ENCODE measurements at places on chromosomes 12 and 14. TPM values are rescaled to one million over a fixed set of nuclear protein-coding genes. Genes with fewer than 3 reads are reported as not detected.

Gene AQP2
- total RNA-seq: not detected

Gene SLC39A2
- not detected for total RNA-seq

Gene POLE2
- total RNA-seq: 4.2 TPM

Gene TAS2R8
- not detected for total RNA-seq

Gene STYK1
- total RNA-seq: 0.49 TPM

Gene GLS2
- 2.4 TPM for total RNA-seq

Gene LHX5
- not detected for total RNA-seq

GRCh38 chr14:77421201-77421600 lies 2.1 kb downstream of the NOXRED1 start:
- no peak for DNase-seq
- no peaks in the 10 kb centered on the region for H3K27me3 ChIP-seq
- H3K27ac ChIP-seq: no peak overlapping the region
- peaks cover 58% of the 10 kb centered on the region for H3K36me3 ChIP-seq

- H3K36me3 ChIP-seq: no peaks in the 10 kb centered on the region
- H3K27me3 ChIP-seq: no peaks in the 10 kb centered on the region
- no peak overlapping the region for H3K4me3 ChIP-seq
- DNase-seq: no peak
- H3K4me1 ChIP-seq: no peaks in the 10 kb centered on the region
Observed at GRCh38 chr14:68471029-68471963, 321.6 kb downstream of the ZFP36L1 start.

GRCh38 chr12:101826766-101827368 lies 3.9 kb downstream of the GNPTAB start:
- H3K27me3 ChIP-seq: no peaks in the 10 kb centered on the region
- no peak overlapping the region for H3K27ac ChIP-seq
- H3K36me3 ChIP-seq: no peaks in the 10 kb centered on the region
- H3K4me1 ChIP-seq: peaks cover 75% of the 10 kb centered on the region
- H3K4me3 ChIP-seq: no peak overlapping the region

- H3K36me3 ChIP-seq: no peaks in the 10 kb centered on the region
- H3K4me1 ChIP-seq: no peaks in the 10 kb centered on the region
- no peak for DNase-seq
- H3K27me3 ChIP-seq: no peaks in the 10 kb centered on the region
Observed at GRCh38 chr14:91817566-91818325, 49.6 kb downstream of the TC2N start.

DNA sequence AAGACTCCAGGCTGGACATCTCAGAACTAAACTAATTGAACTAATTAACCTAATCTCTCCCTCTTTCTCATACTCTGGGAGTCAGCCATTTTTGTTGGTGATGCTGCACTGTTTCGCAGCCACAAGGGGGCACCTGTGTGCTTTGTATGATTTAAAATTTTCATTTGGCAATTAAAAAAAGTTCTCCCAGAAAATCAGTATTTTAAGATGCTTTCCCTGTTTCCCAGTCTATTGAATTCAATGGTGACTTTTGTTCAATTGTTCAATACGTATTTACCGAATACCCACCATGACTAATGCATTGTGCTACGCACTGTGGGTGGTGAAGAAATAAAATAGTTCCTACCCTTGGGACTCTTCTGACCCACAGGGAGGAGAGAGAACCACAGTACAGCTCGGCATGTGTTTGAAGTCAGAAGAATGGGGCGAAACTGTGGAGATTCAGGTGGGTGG lies 63.7 kb downstream of the ZNF664 start:
- H3K27ac ChIP-seq: no peak overlapping the region
- no peaks in the 10 kb centered on the region for H3K36me3 ChIP-seq
- no peak overlapping the region for H3K4me3 ChIP-seq
- DNase-seq: no peak
- no peaks in the 10 kb centered on the region for H3K27me3 ChIP-seq

DNA sequence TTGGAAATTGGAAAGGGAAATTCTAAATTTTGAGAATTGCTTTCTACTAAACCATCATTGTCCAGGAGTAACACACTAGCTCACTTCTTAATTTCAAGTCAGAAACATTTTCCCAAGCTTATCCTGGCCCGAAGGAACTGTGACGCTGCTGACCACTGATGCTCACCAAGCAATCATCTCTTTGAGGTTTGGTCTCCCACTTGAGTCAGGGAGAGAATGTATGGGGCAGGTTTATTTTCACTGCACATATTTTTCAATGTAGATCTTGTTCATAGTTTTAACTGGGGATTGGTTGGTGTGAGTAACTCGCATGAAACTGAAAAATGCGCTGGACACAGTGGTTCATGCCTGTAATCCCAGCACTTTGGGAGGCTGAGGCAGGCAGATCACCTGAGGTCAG lies 12.9 kb upstream of the RNASE10 start:
- H3K27ac ChIP-seq: no peak overlapping the region
- peaks cover 46% of the 10 kb centered on the region for H3K4me1 ChIP-seq
- H3K4me3 ChIP-seq: no peak overlapping the region
- no peaks in the 10 kb centered on the region for H3K27me3 ChIP-seq

- peak overlapping the region; percentile 80 for H3K27ac ChIP-seq
- H3K4me3 ChIP-seq: peak overlapping the region; percentile 81
- no peaks in the 10 kb centered on the region for H3K27me3 ChIP-seq
Observed at GRCh38 chr12:132686825-132687210, 324 bp downstream of the POLE start.

- H3K4me3 ChIP-seq: peak overlapping the region; percentile 85
- peaks cover 9% of the 10 kb centered on the region for H3K4me1 ChIP-seq
- no peaks in the 10 kb centered on the region for H3K27me3 ChIP-seq
- peak overlapping the region; percentile 90 for H3K27ac ChIP-seq
- DNase-seq: no peak
Observed at GRCh38 chr14:73712071-73712506, 2.1 kb downstream of the PNMA1 start.

DNA sequence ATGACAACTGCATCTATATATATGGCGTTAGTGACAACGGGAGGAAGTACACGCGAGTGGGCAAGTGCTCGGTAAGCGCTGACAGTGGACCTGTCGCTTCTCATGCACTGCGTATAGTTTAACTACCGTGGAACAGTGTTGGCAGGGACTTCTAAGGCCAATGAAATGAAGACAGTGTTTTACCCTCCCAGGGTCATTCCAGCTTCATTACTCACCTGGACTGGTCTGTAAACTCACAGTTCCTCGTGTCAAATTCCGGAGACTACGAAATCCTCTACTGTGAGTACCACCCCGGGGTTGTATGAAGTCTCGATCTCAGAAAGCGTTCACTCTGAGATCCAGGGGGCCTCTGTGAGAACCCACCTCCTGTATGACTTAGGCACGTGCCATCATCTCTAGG lies 129.2 kb upstream of the EVL start:
- peaks cover 37% of the 10 kb centered on the region for H3K36me3 ChIP-seq
- no peak for DNase-seq
- peaks cover 4% of the 10 kb centered on the region for H3K27me3 ChIP-seq
- H3K4me1 ChIP-seq: no peaks in the 10 kb centered on the region
- no peak overlapping the region for H3K4me3 ChIP-seq

GRCh38 chr12:95998611-95999286 lies 2.6 kb upstream of the HAL start:
- H3K4me3 ChIP-seq: no peak overlapping the region
- no peak for DNase-seq
- H3K27ac ChIP-seq: no peak overlapping the region
- H3K4me1 ChIP-seq: peaks cover 24% of the 10 kb centered on the region
- peaks cover 21% of the 10 kb centered on the region for H3K36me3 ChIP-seq

GRCh38 chr12:89695830-89696229 lies 12.8 kb downstream of the ATP2B1 start:
- DNase-seq: no peak
- peaks cover 90% of the 10 kb centered on the region for H3K4me1 ChIP-seq
- no peaks in the 10 kb centered on the region for H3K36me3 ChIP-seq

GRCh38 chr14:62462988-62463387 lies 582.3 kb downstream of the KCNH5 start:
- no peak overlapping the region for H3K27ac ChIP-seq
- no peak for DNase-seq
- no peaks in the 10 kb centered on the region for H3K36me3 ChIP-seq
- no peaks in the 10 kb centered on the region for H3K4me1 ChIP-seq
- no peaks in the 10 kb centered on the region for H3K27me3 ChIP-seq
- H3K4me3 ChIP-seq: no peak overlapping the region

DNA sequence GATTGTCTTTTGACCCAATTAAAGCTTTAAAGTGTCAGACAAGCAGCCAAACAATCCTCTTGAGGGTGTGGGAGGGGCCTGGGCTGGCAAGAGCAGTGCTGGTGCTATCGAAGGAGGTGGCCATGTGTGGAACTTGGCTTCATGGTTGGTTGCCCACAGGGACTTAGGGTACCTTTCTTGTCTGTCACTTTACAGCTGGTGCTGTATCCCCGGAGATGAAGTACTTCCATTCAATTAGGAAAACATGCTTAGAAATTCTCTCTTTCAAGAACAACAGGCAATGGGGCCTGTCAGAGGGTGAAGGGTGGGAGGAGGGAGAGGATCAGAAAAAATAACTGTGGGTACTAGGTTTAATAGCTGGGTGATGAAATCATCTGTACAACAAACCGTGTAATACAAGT lies 86.5 kb downstream of the DAAM1 start:
- H3K27me3 ChIP-seq: no peaks in the 10 kb centered on the region
- H3K4me3 ChIP-seq: no peak overlapping the region
- no peaks in the 10 kb centered on the region for H3K36me3 ChIP-seq

DNA sequence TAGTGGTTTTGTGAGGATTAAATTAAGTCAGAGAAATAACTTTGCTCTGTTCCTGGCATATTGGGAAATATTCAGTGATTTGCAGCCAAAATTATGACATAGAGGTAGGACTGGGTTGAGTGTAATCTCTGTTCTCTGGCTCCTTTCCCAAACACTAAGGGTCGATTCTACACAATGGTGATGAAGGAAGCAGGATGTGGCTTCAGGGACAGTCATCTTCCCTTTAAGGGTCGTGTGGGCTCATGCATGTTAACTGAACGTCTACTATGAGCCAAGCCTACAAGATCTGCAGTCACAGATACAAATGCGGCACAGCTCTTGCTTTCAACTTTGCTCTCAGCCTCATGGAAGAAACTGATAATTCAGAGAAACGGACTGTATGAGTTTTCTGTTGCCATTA lies 381.6 kb downstream of the VRK1 start:
- no peak overlapping the region for H3K27ac ChIP-seq
- H3K27me3 ChIP-seq: no peaks in the 10 kb centered on the region
- no peaks in the 10 kb centered on the region for H3K36me3 ChIP-seq
- no peaks in the 10 kb centered on the region for H3K4me1 ChIP-seq
- H3K4me3 ChIP-seq: no peak overlapping the region
- no peak for DNase-seq

GRCh38 chr12:81209012-81209411 lies 131.1 kb downstream of the ACSS3 start:
- no peak overlapping the region for H3K4me3 ChIP-seq
- H3K36me3 ChIP-seq: no peaks in the 10 kb centered on the region
- no peak overlapping the region for H3K27ac ChIP-seq
- DNase-seq: no peak

- H3K4me3 ChIP-seq: no peak overlapping the region
- no peak for DNase-seq
- H3K27me3 ChIP-seq: no peaks in the 10 kb centered on the region
- no peaks in the 10 kb centered on the region for H3K36me3 ChIP-seq
Observed at GRCh38 chr12:82415402-82415801, 57.1 kb downstream of the METTL25 start.

GRCh38 chr14:83463500-83464098 lies 1929.9 kb upstream of the SEL1L start:
- H3K4me1 ChIP-seq: no peaks in the 10 kb centered on the region
- no peak for DNase-seq
- no peaks in the 10 kb centered on the region for H3K36me3 ChIP-seq
- no peaks in the 10 kb centered on the region for H3K27me3 ChIP-seq
- H3K4me3 ChIP-seq: no peak overlapping the region

DNA sequence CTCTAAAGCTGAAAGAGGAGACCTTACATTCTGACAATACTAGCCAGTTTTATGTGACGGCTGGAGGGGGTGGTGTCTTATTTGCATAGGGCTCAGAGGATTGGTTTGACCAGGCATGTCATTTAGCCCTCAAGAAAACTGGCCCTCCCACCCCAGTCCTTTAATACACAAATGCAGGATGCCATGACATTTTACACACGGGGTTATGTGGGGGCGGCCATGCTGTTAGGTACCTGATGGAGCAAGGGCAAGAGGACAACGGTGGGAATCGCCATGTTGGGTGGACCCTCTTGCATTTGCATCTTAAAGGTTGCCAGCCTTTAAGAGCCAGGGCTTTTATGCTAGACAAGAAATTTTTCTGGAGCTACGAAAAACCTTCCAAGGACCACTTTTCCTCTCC lies 23.3 kb downstream of the MDM2 start:
- DNase-seq: no peak
- no peaks in the 10 kb centered on the region for H3K27me3 ChIP-seq
- no peak overlapping the region for H3K4me3 ChIP-seq

- H3K4me3 ChIP-seq: no peak overlapping the region
- peaks cover 7% of the 10 kb centered on the region for H3K4me1 ChIP-seq
- no peaks in the 10 kb centered on the region for H3K27me3 ChIP-seq
- no peak for DNase-seq
Observed at GRCh38 chr12:59637692-59638070, 41.9 kb downstream of the SLC16A7 start.

- peaks cover 58% of the 10 kb centered on the region for H3K36me3 ChIP-seq
- no peak overlapping the region for H3K27ac ChIP-seq
- no peak overlapping the region for H3K4me3 ChIP-seq
- no peak for DNase-seq
- no peaks in the 10 kb centered on the region for H3K27me3 ChIP-seq
Observed at GRCh38 chr14:59325906-59326305, 137.4 kb downstream of the DAAM1 start.

- H3K27ac ChIP-seq: peak overlapping the region; percentile 72
- H3K36me3 ChIP-seq: no peaks in the 10 kb centered on the region
- no peak overlapping the region for H3K4me3 ChIP-seq
- DNase-seq: no peak
- H3K27me3 ChIP-seq: no peaks in the 10 kb centered on the region
Observed at GRCh38 chr14:50520947-50521815, 11.2 kb downstream of the MAP4K5 start.

DNA sequence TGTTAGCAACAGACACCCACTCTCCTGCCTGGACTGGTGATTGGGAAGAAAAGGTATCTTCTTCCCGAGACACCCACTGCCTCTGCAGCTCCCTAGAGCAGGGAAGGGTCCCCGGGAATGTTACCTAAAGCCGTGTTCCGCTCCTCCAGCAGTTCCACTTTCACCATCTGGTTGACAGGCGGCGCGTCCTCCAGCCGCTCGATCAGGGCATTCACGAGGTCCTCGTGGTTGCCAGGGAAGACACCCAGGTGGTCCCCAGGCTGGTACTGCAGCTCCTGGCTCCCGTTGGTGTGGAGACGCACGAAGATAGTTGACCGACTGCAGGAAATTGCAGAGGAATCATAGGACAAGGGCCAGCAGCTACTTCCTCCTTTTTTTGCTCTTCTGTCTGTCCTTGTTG lies 44.2 kb upstream of the FBXO21 start:
- H3K4me3 ChIP-seq: no peak overlapping the region
- H3K36me3 ChIP-seq: no peaks in the 10 kb centered on the region
- H3K4me1 ChIP-seq: no peaks in the 10 kb centered on the region
- peaks cover 36% of the 10 kb centered on the region for H3K27me3 ChIP-seq

DNA sequence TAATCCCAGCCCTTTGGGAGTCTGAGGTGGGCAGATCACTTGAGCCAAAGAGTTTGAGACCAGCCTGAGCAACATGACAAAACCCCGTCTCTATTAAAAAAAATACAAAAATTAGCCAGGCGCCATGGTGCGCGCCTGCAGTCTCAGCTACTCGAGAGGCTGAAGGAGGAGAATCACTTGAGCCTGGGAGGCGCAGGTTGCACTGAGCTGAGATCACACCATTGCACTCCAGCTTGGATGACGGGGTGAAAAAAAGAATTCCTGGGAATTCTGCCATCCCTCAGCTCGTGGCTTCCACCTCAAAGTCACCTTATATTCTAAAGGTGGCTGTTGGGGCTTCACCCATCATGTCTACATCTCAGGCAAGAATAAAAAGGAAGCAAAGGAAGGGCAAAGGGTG lies 12.9 kb downstream of the BCL2L14 start:
- H3K4me3 ChIP-seq: no peak overlapping the region
- H3K27me3 ChIP-seq: no peaks in the 10 kb centered on the region
- H3K36me3 ChIP-seq: no peaks in the 10 kb centered on the region
- no peaks in the 10 kb centered on the region for H3K4me1 ChIP-seq
- H3K27ac ChIP-seq: no peak overlapping the region
- DNase-seq: no peak
